Neural crest cell (in vitro differentiated cells): ENCODE measurements at places on chromosomes 1 and 21. TPM values are rescaled to one million over a fixed set of nuclear protein-coding genes. Genes with fewer than 3 reads are reported as not detected.

The CLDN8 gene
- not detected in 2 replicates for total RNA-seq

The C1orf21 gene
- 29.8 and 32.5 TPM in 2 replicates for total RNA-seq

- no peak for DNase-seq
Observed at GRCh38 chr1:225750420-225750819, 27.2 kb upstream of the SRP9 start.

GRCh38 chr1:67348586-67349252 is 41.0 kb downstream of the IL12RB2 start:
- DNase-seq, result no peak

GRCh38 chr1:239840336-239840735 is 251.3 kb upstream of the FMN2 start:
- no peak for DNase-seq

DNA sequence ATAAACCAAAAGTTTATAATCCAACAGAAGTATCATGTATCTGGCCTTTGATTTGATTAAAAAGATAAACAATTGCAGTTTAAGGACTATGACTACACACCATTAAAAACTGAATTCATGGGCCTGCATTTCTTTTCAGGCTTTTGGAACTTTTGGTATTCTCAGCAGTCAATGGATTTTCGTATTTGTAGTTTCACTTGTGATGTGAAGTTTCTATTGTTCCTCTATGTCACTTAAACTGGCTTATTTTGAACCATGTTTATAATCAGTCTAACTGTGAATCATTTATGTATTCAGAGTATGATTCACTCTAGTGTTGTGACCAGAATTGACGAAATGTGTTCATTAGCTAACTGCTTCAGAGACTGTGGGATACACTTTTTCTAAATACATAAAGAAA is 132.9 kb downstream of the COQ8A start:
- no peak for DNase-seq
